ENCODE measurements at places on chromosomes 5 and 9.

DNA sequence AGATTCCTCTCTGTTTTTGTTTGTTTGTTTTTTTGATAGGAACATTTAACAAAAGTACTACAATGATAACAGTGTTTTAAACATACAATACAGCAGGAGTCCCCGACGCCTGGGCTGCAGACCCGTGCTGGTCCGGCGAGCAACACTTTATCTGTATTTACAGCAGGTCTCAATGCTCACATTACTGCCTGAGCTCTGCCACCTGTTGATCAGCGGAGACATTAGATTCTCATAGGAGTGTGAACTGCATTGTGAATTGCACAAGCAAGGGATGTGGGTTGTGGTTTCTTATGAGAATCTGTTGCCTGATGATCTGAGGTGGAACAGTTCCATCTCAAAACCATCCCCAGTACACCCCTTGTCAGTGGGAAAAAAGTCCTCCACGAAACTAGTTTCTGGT is 1068.5 kb upstream of the CDH10 start:
- no peak for DNase-seq

GRCh38 chr9:134067904-134068743 is at the start of gene BRD3:
Gene BRD3, minus strand, starts transcription at chr9:134068026. Its CDS starts 14,549 bp downstream, at chr9:134053477.
- peak; percentile 94 for DNase-seq

- DNase-seq: no peak
Measured at GRCh38 chr5:76471987-76472334, 68.9 kb downstream of the IQGAP2 start.

DNA sequence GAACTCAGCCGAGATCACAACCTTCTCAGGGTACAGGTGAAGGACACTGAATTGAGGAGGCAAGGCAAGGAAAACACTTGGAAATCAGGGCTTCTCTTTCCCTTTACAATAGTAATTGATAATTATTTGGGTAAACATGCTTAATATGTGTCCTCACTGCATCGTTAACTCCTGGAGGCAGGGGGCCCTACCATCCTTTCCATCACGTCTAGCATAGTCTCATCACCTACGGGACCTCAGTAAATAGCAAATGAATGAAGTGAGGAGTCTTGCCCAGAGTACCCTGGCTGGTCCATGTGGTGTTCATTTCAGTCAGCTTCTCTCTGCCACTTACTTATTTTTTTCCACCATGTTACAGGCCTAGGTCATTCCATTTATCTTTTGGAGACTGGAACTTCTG is 2.3 kb downstream of the F2RL1 start:
- no peak for DNase-seq

DNA sequence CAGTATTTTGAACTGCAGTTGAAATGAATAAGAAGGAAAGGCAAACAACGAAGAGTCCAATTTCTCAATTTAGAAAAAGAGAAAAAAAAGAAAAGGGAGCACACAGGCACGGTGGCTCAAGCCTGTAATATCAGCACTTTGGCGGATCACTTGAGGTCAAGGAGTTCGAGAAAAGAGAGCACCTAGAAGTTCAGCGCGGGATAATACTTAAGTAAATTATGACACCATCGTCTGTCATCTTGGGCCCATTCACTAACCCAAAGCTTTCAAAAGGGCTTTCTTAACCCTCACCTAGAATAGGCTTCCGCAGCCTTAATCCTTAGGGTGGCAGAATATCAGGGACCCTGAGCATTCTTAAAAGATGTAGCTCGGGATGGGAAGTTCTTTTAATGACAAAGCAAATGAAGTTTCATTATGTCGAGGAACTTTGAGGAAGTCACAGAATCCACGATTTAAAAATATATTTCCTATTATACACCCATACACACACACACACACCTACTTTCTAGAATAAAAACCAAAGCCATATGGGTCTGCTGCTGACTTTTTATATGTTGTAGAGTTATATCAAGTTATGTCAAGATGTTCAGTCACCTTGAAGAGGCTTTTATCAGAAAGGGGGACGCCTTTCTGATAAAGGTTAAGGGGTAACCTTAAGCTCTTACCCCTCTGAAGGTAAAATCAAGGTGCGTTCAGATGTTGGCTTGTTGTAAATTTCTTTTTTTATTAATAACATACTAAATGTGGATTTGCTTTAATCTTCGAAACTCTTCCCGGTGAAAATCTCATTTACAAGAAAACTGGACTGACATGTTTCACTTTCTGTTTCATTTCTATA is 602 bp upstream of the CD274 start:
- no peak for DNase-seq

DNA sequence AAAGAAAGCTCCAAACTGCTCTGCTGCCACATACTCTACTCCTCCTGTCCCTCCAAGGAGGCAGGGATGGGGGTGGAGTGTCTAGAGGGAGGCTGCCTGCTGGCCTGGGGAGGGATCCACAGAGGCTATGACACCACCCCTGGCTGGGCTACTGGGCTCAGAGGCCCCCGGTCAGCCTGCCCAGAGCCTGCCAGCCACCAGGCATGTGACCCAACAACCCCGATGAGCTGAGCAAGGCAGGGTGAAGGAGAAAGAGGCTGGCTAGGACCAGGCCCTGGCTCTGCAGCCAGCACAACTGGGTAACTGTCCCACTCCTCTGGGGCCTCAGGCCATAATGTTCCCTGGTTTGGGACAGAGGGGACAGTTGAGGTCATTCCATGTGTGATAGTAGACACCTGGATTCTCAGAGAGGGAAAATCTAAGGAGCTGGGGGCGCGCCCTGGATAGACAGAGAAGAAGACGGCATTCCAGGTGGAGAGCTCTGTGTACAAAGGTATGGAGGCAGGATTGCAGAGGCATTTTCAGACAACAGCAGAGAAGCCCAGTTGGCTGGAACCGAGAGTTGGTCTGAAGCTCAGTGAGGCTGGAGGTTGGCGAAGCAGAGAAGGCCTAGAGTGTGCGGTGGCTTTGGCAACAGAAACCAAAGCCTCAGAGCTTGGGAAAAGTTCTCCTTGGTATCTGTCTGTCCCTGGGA is 33.8 kb upstream of the IL17B start:
- no peak for DNase-seq

- no peak for DNase-seq
Measured at GRCh38 chr9:89786655-89787054, 181.8 kb downstream of the GADD45G start.

- DNase-seq: peak; percentile 45
Measured at GRCh38 chr5:1931604-1932231, 49.0 kb upstream of the IRX4 start.

DNA sequence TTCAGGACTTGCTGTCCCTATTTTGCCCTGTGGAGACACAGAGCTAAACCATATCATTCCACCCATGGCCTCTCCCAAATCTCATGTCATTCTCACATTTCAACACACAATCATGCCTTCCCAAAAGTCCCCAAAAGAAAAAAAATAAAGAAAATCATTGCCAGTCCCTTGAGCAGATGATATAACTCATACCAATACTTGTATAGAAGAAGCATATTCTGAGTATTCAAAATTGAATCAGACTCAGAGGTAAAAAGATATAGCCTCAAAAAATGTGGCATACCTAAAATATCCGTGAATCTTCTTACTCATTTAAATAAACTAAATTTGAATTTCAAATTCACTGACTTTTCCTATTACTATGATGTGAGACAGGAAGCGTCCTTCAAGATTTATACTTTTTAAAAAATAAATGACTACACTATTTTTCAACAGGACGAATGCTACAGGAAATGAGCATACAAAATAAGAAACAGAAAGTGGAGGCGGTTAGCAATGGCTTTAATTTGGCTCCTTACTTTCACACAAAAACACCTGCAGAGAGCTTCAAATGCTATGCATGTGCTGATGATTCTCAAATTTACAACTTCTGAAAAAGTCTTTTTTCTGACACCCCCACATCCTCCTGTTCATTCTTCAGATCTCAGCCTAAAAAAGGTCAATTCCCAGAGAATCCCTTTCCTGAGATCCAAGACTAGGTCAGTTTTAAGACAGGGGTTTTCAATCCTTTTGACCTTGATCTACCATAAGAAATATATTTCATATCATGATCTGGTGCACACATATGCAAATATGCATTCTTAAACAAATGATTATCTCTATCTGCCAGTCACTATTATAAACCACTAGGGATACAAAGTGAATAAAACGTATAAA is 39.6 kb upstream of the DMXL1 start:
- DNase-seq: no peak

DNA sequence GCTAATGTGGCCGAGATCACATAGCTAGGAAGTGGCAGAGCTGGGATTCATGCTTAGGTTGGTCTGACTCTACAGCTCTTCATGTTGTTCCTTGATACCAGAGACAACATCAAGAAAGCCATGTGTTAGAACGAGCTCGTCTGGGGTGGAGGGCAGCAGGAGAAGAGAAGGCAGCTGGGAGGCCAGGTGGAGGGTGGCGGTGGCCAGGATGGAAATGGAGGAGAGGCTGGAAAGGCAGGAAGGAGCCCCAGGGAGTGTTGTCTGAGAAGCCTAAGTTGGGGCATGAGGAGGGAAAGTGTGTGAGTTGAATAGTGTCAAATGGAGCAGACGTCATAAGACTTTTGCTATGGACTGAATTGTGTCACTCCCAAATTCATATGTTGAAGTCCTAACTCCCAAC is 315.3 kb downstream of the GADD45G start:
- no peak for DNase-seq

GRCh38 chr5:173872957-173873305 is 15.2 kb upstream of the CPEB4 start:
- no peak for DNase-seq

DNA sequence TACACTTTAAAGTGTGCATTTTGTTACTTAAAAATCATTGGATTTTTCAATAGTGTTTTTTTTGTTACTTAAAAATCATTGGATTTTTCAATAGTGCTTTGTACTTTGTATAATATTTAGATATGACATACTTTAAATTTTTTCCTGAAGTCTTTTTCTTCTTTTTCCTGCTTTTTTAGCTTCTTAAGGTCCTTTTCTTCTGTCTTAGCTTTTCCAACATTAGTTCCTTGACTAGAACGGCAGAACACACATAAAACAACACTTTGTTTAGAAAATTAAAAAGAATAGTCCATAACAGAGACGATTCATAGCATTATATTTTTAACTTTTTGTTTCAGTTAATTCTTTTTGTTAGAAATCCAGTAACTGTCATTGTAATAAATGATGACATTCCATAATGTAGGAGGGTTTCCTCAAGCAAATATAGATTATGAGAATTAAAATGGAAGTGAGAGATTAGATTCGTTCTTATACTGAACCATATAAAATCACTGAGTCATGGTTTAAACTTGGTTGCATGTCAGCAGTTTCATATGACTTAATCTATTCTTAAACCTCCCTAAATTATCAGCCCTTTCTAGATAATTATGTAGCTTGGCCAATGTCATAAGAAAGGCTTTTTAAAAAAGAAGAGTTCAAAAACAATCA is 45.3 kb upstream of the RICTOR start:
- no peak for DNase-seq

- DNase-seq: no peak
Measured at GRCh38 chr5:88799938-88800535, 82.9 kb downstream of the MEF2C start.

GRCh38 chr9:35026671-35027070 is 37.1 kb downstream of the DNAJB5 start:
- no peak for DNase-seq

DNA sequence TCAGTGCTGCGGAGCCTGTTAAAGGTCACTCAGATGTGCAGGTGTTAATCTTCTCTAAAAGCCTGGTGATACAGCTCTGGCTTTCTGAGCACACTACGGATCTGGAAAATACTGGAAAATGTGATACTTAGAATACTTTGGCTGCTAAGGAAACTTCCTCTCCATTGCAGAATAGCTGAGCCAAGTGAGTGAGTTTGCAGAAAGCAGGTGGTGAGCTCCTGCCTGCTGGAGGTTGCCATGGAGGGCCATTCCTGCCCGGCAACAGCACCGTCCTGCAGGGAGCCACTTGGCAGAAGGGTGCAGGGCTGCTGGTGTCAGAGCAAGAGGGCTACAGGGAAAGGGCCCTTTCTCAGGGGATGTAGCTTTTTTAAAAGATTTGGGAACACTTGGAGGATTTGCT is 40.7 kb downstream of the SECISBP2 start:
- no peak for DNase-seq

- DNase-seq: no peak
Measured at GRCh38 chr5:170701334-170701733, 82.2 kb upstream of the GABRP start.

DNA sequence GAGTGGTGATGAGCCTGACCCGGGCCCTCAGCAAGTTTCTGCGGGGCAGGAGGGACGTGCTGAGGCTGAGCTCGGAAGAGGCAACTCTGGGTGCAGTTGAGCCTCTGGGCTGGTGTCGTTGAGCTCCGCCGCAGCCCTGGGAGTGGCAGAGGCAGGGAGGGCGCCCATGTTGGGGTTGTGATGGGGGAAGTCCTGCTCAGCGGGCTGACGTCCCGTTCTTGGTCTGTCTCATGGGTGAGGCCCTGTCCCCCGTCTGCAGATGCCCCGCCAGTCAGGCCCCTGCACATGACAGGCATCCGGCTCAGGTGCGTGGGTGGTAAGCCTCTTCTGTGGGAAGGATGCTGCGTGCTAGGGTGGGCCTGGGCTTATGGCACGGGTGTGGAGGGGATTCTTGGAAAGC is 64.3 kb downstream of the RXRA start:
- DNase-seq: no peak

- DNase-seq: no peak
Measured at GRCh38 chr9:2697492-2697891, 19.8 kb upstream of the KCNV2 start.

DNA sequence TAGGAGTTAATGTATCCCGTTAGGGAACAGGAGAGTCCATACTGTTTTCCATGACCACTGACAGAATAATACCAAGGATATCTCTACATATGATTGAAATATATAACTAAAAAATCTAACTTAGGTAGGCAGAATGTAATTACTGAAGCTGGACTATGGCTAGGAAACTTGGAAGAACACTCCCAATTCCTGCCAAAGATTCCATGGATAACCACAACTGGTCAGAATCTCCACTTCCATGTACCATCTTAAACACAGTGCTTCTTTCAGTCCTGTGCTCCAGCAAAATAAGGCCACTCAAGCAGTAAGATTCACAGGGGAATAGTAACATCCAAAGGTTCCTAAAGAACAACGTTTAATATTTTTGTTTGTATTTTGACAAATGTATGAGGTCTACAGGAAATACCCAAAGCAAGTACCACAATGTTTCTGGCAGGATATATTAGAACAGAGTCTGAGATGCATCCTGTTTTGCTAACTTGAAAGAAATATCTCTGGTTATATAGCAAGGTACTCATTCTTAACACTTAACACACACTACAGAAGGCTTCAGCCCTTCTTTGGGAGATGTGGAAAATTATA is 295.0 kb downstream of the ADAMTS6 start:
- no peak for DNase-seq

- no peak for DNase-seq
Measured at GRCh38 chr5:50564558-50564957, 101.9 kb upstream of the PARP8 start.

- no peak for DNase-seq
Measured at GRCh38 chr9:84567805-84568204, 101.7 kb upstream of the NTRK2 start.

DNA sequence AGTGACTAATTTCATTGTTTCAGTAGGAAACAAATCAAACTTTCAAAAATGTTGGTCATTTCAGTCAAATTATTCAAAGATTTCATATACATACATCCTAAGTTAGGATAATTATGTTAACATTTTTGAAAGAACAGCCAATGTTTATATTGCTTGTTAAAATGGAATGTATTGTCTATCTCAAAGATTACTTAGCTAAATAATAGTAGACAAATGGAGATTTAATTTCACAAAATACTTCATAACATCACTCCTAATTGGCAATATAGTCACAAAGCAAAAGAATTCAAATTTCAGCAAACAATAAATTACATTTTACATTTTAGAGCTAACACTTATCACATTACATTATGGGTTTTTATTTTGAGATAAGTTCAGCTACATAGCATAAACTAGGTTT is 25.4 kb downstream of the STARD4 start:
- no peak for DNase-seq
